PC-9 (cell line): ENCODE measurements at places on chromosomes 3 and 15. TPM values are rescaled to one million over a fixed set of nuclear protein-coding genes. Genes with fewer than 3 reads are reported as not detected.
A peak's percentile ranks its signal among the peaks of the same experiment; 100 is the strongest.

DNA sequence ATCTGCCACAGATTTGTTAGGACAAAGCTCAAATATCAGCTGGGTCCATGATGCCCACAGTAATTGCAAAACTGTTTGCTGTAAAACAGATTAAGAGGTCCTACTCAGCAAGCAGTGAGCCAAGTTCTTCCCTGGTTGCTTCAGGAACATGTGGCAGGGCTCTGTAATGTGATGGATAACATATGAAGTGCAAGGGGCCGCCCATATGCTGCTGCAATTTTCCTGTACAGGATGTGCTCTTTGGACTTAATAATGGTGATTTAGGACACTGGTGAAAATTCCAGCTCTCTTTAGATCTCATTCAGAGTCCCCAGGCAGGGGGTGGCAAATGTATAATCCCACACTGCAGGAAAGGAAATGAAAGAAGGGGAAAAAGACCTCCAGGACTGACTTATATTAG lies 289.4 kb downstream of the LSAMP start:
- no peak for DNase-seq

DNA sequence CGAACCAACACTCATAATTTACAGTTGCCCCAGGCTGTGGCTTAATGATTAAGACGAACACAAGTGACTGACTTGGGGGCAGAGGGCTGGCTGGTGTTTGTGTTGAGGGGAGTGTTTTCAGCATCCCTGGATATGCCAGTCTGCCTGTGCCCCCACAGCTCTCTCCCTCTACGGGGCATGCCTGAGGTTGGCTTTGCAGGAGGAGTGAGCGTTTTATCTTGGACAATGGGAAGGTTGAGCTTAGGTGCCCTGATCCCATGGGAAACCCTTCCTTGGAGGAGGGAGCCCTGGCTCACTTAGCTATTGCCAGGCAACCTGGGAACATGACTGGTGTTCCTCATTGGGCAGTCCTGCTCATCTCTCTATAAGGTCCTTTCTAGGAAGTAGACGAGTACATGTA lies 17.6 kb downstream of the FAM107A start:
- no peak for DNase-seq

DNA sequence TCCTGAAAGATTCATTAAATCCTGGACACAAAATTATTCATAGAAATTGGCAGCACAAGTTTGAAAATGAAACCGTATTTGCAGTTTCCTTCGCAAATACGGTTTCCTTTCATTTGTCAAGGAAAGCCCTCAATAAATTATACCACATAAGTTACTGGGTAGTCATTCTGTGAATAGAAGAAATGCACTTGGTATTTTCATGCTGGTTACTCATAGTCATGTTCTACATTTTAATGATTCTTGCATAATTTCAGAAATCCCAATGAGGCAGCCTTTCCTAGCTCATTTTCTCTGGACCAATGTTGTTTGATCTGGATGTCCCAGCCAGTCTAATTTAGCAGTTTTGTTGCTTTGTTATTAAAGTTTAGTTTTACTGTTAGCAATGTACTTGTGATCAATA lies 43.2 kb downstream of the MINAR1 start:
- DNase-seq = no peak

- DNase-seq = no peak
Observed at GRCh38 chr3:31241533-31241932, 291.2 kb upstream of the STT3B start.

GRCh38 chr3:8739757-8740504 lies 6.3 kb downstream of the CAV3 start:
- DNase-seq = peak; percentile 95

GRCh38 chr3:42685363-42685881 lies at the start of gene KLHL40:
Gene KLHL40 (plus strand): TSS chr3:42685537. CDS start chr3:42685619, 82 bp downstream.
- no peak for DNase-seq

DNA sequence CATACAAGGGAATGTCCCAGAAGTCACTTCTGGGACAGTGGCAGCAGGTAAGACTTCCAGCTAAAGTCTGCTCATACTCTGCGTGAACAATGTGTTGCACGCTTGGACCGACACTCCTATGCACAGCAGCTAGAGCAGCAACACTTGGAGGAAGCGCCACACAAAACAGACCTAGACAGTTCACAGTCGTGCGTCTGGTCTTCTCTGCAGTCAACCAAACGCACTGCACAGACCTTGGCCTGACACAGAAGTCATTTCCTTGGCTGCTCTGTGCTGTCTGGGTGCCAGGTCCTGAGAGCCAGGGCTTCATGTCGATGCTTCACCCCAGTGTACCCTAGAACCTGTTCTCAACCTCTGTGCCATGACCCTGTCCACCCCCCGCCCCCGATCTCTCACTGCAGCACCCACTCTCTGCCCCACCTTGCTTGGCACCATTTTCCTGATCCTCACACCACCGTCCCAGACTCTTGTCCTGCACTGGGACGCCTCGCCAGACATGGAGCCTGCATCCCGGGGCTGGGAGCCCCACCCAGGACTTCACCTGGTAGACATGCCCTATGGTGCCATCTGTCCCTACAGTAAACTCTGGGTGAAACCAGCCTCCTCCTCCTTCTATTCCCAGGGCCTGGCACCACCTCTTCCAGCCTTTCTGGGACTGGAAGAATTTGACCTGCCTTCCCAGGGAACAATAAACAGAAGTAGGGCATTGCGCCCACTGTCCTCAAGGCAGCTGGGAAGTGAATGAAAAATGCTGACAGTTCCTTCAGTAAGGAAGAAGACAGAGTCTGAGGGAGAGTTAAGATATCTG lies 3.1 kb downstream of the ATP10A start:
- no peak for DNase-seq

- DNase-seq = no peak
Observed at GRCh38 chr3:119700269-119700919, 2.4 kb upstream of the CFAP91 start.

GRCh38 chr3:4765212-4765611 lies 214.0 kb upstream of the BHLHE40 start:
- DNase-seq = no peak

DNA sequence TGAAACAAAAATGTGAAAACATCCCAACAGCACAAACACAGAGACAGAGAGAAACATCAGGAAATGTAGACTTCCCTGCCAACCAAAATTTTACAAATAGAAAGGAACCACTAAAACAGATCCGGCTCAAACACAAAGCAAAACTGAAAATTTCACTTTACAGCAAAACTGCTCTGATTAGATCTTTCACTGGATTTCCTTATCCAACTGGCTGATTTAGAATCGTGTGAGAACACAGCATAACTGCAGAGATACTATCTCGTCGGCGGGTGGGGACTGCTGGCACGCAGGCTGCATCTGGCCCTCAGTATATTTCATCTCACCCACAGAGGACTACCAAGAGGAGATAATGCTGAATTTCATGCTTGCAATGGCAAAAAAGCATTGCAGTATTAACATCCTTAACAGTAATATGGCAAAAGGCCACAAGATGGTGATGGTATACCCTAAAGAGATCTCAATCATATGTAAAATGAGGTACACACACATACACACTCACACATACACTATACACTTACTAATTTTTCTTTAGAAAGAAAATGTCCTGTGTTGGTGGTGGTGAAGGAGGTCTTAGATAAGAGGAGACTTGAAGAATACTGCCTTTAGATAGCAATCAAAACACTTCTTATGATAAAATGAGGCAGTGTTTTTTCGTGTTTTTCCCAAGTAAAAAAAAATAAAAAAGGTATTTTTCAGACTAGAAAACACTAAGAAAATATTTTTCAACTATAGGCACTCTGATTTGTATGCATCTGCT lies 10.6 kb upstream of the LEO1 start:
- peak; percentile 53 for DNase-seq

DNA sequence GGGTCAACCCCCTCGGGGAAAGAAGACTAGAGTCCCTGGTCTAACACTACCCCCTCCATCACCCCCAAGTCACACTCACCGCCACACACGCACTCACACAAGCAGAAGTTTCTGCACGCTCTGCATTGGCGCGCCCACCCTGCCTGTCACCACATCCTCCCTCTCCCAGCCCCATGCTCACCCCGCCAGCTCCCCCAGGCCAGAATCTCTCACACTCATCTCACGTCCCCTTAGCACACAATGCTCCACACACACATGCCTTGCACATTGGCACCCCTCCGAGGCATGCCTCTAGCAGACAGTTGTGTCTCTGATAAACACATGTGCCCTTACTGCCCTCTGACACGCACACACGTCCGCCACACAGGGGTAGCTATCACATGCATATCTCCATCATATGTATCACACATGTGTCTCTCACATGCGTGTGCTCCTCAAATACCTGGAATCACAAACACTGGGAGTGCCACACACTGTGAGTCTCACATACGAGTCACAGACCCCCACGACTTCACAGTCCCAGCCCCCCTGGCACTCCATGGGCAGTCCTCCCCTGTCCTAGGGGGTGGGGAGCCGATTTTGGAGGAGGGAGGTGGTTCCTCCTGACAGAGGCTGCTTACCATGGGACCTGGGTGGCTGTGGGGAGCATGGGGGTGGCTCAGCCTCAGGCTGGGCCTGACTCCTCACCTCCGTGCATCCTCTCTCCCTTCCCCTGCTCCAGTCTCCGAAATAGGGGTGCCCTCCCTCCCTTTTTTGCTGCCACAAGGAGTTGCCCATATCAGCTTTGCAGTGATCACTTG lies 898 bp downstream of the FBLN2 start:
- DNase-seq = no peak

GRCh38 chr3:168044049-168044448 lies 51.7 kb downstream of the GOLIM4 start:
- DNase-seq = no peak

DNA sequence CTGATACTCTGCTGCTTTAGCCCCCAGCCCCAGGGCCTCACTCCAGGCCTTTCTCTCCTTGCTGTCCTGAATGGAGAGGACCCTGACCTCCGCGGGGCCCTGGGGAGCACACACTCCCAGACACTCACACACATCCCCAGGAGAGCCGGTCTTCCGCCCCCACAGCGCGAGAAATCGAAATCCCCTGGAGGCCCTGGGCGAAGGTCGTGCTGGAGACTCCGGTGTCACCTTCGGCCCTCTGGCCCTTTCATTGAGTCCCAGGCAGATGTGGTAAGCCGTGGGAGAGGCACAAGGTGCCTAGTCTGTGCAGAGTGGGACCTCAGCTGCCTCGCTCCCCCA lies 848 bp upstream of the GOLGA8B start:
- DNase-seq = no peak

DNA sequence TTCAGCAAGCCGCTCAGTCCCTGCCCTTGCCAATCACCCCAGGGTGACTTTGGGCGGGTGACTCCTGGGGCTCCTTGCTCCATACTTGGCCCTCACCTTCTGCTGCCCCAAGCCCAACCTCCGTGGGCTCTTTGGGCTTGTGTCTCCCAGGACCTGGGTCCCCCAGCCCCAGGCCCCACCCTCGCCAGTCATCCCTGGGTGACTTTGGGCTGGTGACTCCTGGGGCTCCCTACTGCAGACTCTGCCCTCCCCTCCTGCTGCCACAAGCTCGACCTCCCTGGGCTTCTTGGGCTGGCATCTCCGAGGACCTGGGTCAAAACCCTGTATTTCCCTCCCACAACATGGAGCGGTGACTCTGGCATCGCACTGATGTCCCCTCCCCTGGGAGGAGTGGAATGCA lies 151.5 kb downstream of the GOLGA6L4 start:
- DNase-seq = no peak

DNA sequence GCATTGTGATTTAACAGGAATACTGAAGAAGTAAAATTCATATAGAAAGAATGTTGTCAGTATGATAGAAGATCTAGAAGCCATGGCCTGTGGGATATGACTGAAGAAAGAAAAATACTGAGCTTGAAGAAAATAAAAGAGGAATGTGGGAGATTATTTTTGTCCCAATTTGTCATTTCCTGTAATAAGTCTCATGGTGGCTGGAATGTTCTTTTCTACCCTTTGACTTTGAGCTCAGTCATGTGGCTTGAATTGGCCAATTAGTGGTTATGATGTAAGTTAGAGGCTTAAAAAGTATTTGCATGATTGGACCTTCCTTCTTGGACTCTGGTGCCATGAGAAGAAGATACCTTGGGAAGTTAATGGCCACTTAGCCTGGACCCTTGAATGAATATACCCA lies 14.1 kb downstream of the APH1B start:
- no peak for DNase-seq

DNA sequence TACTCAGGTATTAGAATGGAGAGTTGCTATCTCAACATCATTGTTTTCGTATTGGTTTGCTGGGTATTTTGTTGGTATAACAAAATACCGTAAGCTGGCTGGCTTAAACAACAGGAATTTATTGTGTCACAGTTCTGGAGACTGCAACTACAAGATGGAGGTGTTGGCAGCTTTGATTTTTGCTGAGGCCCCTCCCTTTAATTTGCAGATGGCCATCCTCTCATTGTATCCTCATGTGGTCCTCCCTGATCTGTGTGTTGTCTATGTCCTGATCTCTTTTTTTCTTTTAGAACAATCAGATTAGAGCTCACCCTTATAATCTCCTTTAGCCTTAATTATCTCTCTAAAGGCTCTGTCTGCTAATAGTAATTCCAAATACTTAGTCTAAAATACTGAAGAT lies 299.8 kb upstream of the GOLIM4 start:
- DNase-seq = no peak

DNA sequence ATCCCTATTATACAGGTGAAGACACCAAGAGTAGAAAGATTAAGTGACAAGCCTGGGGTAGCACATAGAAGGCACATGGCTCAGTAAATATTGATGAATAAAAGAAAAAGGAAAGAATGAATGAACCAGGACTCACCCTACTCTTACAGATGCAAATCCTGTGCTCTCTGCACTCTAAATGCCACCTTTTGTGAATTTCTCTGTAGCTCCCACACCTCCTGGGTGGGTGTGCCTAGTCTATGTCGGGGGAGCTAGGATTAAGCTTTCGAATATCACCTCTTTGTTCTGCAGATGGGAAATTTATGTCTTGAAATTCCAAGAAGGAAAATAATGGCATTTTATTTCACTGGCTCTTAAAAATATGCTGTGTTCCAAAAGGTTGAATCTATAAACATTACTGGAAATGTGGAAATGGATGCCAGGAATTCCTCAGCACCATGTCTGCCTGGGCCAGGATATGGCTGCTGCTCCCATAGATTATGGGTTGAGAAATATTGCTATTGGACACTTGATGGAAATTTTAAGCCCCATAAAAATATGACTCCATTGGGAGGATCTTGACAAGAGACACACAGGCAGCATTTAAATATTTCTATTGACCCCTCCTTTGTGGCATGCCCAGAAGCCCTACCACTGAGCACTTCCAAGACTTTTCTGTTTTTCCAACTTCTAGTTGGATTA lies 43.3 kb downstream of the CCNB2 start:
- no peak for DNase-seq

- DNase-seq = no peak
Observed at GRCh38 chr15:29352402-29352801, 82.8 kb upstream of the NSMCE3 start.

GRCh38 chr3:114582929-114583328 lies 289.1 kb downstream of the TIGIT start:
- DNase-seq = no peak

- DNase-seq = no peak
Observed at GRCh38 chr3:42658091-42658770, 4.7 kb downstream of the ZBTB47 start.

- peak; percentile 5 for DNase-seq
Observed at GRCh38 chr15:56249092-56249491, 5.4 kb upstream of the RFX7 start.

The ITIH1 gene
- not detected in 2 replicates for total RNA-seq

The ROBO2 gene
- 0.23 and 0.39 TPM in 2 replicates for total RNA-seq

The ZNF660 gene
- 1.0 and 1.2 TPM in 2 replicates for total RNA-seq

The NDN gene
- not detected in 2 replicates for total RNA-seq

The CSPG5 gene
- 1.3 and 1.8 TPM in 2 replicates for total RNA-seq

The NOX5 gene
- total RNA-seq = 0.85 and 1.5 TPM in 2 replicates

The SLC33A1 gene
- 22.4 and 28.6 TPM in 2 replicates for total RNA-seq

The IFRD2 gene
- 93.1 and 118 TPM in 2 replicates for total RNA-seq

The ARPP21 gene
- not detected in 2 replicates for total RNA-seq
